Daoy (cell line): ENCODE measurements at places on chromosomes 7 and 10. TPM values are rescaled to one million over a fixed set of nuclear protein-coding genes. Genes with fewer than 3 reads are reported as not detected.

MAT1A gene
- 0.29 TPM in 1 of 2 replicates, not detected in the other for total RNA-seq

MOGAT3 gene
- total RNA-seq, result not detected in 2 replicates

HTRA1 gene
- total RNA-seq, result 43.1 and 50.4 TPM in 2 replicates

MSS51 gene
- 0.15 and 0.57 TPM in 2 replicates for total RNA-seq

SRRM3 gene
- 0.29 and 1.8 TPM in 2 replicates for total RNA-seq

DNA sequence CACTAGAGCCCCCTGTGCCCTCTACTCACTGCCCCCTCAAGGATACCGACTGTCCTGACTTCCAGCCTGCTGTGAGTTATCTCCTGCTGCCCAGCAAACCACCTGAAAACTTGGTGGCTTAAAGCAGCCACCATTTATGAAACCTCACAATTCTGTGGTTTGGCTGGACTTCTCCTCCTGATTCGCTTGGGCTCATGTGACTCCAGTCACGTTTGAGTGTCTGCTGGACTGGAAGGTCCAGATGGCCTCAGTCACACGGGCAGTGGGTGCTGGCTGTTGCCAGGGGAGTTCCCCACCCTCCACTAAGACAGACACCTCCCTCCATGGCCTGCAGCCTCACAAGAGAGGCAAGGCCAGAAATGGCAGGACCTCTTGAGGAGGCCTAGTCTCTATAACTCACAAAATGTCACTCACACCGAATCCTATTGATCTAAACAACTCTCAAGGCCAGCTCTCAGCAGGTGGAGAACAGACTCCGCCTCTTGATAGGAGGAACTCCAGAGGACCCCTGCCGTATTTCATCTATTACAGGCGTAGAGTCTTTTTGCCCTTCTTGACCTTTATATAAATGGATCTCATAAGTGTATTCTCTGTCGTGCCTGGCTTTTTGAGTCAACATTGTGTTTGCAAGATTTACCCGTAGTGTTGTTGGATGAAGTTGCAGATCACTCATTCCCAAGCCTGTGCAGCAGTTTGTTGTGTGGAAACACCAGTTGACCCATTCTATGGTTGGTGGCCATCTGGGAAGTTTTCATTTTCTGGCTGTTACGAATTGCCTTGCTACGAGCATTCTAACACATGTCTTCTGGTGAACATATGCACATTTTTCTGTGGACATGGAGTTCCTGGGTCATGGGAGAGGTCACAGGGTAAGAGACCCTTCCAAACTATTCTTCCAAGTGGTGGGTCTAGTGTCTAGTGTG, 48.3 kb downstream of the ZMIZ1 start:
- DNase-seq, result no peak

DNA sequence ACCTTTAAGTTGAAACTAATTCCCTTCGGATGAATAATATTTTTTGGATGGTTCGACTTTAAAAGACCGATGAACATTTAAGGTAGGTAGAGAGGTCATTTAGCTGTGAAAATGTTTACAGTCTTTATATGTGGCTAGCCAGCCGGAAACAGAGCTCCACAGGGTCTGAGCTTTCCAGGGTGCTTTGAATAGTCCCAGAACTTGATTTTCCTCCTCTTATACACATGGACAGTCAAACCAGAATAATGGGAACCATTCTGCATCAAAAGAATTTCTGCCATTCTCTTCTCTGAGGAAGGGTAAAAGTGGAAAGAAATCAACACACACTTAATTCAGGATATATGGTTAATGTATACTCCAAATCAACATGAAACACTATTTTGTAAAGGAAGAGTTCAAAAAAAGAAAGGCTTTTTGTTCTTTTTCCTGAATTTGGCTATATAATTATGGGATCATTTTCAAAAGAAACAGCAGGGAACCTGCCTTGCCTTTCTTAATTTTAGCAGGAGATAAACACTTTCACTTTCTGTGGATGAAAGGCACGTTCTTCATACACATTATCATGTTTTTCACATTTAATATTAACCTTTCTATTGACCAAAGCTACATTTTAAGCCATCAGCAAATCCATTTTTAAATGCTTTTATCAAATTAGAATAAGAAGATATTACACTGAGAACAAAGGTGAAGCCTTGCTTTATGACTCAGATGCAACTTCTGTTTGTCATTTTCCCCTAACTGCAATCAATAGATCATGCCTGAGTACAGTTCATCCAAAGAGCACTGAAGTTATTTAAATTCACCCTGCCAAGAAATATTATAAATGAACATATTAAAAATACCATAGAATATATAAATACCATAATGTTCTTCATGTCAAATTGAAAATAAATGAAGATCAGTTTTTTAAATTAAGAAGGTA, 307.3 kb downstream of the THSD7A start:
- no peak for DNase-seq

GRCh38 chr7:106778656-106779250, 86.3 kb upstream of the PIK3CG start:
- peak; percentile 25 for DNase-seq

- DNase-seq, result peak; percentile 94
These were observed 21.3 kb upstream of the ZMIZ2 start for GRCh38 chr7:44727158-44727936.

- peak; percentile 49 for DNase-seq
These were observed 4.1 kb upstream of the NT5C2 start for GRCh38 chr10:103197174-103197573.

- no peak for DNase-seq
These were observed 33.4 kb upstream of the HGF start for GRCh38 chr7:81803267-81803666.

DNA sequence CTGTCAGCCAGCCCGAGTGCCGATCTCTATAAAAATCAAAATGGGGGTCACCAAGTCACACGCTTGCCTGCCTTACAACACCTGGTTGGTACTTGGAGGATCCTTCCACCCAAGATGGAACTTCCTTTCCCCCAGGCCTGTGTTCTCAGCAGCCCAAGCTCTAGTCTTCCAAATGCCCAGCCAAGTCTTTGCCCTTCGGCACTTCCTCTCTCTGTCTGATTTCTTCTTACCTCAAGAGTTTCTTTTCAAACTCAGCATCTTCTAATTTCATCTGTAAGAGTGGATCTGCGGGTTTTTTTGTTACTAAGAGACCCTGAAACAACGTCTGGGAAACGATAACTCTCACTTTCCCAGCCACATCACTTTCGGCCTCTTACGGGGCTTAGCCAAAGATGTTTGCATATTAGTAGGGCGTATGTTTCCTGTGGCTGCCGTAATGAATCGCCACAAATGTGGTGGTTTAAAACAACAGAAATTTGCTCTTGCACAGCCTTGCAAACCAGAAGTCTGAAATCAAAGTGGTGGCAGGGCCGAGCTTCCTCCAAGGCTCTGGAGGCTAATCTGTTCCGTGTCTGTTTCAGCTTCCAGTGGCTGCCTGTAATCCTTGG, 219.9 kb downstream of the TCF7L2 start:
- DNase-seq, result no peak

DNA sequence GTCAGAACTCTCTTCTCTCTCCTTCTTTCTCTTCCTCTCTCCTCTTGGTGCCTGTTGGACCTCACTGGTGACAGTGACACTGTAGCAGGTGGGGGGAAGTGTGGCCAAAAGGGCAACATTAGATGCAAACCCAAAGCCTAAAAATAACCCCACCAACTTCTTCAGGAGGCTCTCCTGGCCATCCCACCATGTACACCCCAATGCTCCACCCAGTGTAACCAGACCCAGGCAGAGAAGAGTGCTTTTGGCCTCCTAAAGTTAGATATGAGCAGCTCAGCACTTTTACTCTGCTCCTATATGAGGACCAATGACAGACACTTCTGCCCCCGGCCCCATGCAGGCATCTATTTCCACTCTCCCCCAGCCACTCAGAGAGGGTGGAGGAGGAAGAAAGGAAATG, 5.5 kb downstream of the MYOZ1 start:
- no peak for DNase-seq

DNA sequence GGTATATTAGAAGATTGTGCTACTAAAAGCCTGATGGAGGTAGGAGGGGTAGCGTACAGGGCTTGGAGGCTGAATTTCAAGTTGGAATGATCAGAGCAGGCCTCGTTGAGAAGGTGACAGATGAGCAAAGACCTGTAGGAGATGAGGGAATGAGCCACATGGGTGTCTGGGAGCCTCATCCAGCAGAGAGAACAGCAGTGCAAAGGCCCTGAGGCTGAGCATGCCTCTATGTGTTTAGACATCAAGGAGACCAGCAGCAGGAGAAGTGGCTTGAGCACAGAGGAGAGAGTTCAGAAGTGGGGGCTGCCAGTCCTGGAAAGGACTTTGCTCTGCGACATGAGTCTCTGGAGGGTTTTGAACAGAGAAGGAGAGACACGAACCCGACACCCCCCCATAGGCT, 111.7 kb downstream of the TMEM130 start:
- no peak for DNase-seq

GRCh38 chr7:64874114-64874513, 29.0 kb upstream of the ZNF273 start:
- DNase-seq, result peak; percentile 86

DNA sequence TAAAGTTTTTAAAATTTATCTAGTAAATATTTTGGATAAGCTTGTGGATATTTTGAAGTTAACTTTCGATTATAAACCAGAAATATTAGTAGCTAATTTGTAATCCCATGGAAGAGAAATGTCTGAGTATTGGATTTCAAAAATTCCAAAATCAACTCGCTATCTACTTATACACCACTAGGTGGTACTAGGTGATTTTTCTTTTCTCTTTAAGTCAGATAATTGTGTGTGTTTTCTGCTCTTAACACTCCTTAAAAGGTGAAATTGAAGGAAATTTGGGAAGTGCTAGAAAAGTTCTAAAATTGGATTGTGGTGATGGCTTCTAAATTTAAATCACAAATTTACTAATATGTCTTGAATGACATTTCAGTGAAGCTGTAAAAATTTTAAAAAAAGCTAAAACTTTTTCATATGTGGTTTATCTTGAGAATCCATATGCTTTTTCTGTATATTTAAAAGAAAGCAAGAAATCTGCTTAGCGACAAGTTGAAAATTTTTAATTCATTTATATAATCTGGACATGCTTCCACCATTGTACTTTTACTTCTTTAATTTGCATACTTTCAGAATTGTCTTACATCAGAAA, 90.2 kb downstream of the IPMK start:
- no peak for DNase-seq

GRCh38 chr7:28290496-28290895, 109.9 kb upstream of the JAZF1 start:
- DNase-seq, result no peak

- DNase-seq, result no peak
These were observed 141.9 kb upstream of the PRSS1 start for GRCh38 chr7:142607351-142607750.

- DNase-seq, result no peak
These were observed 54.7 kb downstream of the SYPL1 start for GRCh38 chr7:106057204-106057961.

DNA sequence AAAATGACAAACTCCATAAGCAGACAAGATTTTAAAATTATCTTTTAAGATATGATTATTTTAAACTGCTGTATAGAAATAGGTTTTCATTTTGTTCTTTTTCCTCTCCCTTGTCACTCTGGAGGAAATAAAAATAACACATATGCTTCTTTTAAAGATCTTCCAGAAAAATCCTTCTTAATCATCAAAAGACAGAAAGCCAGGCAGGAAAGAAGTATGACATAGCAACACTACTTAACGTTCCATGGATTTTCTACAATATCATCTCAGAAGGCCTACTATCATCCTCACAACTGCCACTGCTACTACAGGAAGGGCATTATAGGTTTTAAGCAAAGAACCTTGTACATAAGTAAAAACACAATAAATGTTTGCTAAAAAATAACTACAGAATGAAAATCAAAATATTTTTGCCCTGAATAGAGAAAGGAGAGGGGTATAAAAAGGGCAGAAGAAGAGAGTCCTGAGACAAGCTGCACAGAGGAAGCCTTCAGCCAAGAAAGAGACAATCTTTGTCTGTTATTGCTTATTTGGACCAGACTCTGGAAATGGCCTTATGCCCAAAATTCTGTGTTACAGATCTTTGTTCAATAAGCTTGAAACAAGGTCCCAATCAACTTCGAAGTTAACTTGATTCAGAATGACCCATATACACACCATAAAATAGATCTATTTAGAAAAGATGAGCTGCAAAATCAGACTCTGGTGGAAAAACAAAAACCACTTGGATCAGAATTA, 67.8 kb downstream of the ABI1 start:
- no peak for DNase-seq

- DNase-seq, result no peak
These were observed 72.0 kb upstream of the FOXP2 start for GRCh38 chr7:114342431-114343179.

DNA sequence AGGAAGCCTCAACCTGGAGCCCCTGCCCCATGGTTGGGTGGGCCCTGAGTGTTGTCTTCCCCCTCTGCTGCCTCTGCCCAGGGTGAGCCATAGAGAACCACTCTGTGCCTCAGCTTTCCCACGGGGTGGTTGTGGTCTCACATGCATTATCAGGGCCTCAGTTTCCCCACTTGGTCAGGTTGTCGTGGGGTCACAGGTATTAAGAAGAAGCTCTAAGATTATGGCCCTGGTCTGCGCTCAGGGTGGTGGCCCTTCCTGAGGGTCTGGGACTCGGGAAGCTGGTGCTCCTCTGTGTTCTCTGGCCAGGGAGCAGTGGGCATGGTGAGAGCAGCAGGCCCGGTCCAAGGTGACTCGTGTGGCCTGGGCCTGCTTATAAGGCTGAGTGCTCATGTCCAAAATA, 17.8 kb downstream of the LRRC27 start:
- DNase-seq, result no peak

- peak; percentile 51 for DNase-seq
These were observed 14.3 kb downstream of the MUC12 start for GRCh38 chr7:100983451-100984187.

DNA sequence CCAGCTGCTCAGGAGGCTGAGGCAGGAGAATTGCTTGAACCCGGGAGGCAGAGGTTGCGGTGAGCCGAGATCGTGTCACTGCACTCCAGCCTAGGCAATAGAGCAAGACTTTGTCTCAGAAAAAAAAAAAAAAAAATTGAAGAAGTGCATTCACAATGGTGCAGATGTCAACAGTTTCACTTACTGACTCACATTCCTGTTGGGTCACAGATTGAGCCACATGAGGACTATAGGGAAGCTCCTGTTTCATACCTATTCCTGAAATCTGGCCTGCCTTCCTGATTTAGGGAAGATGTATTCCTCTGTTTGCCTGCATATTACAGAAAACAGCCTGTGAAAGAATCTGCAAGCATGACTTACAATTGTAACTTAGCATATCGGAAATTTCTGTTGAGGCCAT, 78.2 kb downstream of the AKR1C4 start:
- DNase-seq, result no peak

DNA sequence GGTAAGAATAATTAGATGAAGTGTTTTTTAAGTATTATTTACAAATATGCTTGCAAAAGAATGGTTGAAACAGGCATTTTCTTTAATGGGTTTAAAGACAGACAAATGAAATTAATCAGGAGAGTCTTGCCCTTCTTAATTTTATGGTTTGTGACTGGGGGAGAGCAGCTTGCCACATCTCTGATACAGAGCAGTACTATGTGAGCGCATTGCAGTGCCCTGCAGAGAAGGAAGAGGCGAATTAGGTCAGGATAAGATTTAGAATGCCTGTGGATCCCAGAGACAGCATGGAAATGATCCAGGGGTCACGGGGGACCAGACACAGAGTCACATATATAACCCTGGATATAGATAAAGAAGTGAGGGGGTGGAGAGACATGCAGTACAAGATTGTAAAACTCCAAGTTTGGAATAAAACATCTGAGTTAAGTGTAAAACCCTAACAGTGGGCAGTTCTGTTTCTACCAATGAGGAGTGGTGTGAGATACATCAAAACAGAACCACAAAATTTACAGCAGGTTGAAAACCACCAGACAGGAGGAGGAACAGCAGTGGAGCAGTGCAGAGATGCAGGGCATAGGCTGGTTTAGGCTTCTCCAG, 125.5 kb downstream of the FAM204A start:
- no peak for DNase-seq
